Fibroblast of the aortic adventitia (primary cell): ENCODE measurements at places on chromosomes 13 and 19. TPM values are rescaled to one million over a fixed set of nuclear protein-coding genes. Genes with fewer than 3 reads are reported as not detected.
A peak's percentile ranks its signal among the peaks of the same experiment; 100 is the strongest.

Gene IL11
- total RNA-seq, result 1.6 and 2.2 TPM in 2 replicates

Gene PSG6
- not detected in 2 replicates for total RNA-seq

Gene SIGLECL1
- not detected in 2 replicates for total RNA-seq

- no peak for DNase-seq
These were observed 6.5 kb downstream of the TMEM255B start for GRCh38 chr13:113765564-113765910.

DNA sequence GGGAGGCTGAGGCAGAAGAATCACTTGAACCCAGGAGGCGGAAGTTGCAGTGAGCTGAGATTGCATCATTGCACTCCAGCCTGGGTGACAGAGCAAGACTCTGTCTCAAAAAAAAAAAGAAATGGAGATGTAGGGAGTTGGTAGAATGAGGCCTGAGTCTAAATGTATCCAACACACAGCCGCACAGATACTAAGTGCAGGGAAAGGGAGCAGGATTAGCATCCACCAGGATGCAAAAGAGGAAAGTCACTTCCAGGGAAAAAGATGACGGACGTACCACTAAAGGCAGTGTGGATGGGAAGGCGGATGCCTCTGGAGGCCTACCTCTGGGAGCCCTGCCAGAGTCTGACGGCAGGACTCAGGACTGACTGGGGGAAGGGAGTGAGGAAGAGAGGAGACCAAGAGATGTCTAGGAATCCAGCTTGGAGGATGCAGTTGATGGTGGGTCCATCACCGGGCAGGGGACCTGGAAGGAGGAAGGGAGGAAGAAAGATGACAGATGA is 6.8 kb downstream of the FAM98C start:
- DNase-seq, result peak; percentile 66

GRCh38 chr19:36160821-36161596 is 8.8 kb upstream of the COX7A1 start:
- DNase-seq, result no peak

DNA sequence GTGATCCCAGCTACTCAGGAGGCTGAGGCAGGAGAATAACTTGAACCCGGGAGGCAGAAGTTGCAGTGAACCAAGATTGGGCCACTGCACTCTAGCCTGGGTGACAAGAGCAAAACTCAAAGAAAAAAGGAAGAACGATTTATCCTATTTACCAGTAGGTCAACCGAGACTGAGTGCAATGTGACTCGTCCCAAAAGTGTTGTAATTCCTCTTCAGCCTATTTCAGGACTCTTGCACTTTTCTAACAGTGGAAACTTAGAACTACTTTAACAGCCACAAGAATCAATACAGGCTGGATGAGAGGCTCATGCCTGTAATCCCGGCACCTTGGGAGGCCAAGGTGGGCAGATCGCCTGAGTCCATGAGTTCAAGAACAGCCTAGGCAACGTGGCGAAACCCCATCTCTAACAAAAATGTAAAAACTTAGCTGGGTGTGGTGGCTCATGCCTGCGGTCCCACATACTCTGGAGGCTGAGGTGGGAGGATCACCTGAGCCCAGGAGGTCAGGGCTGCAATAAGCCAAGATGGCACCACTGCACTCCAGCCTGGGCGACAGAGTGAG is 4.3 kb upstream of the NR1H2 start:
- DNase-seq, result no peak
